Progenitor cell of endocrine pancreas (in vitro differentiated cells): ENCODE measurements at places on chromosomes 16 and 17. TPM values are rescaled to one million over a fixed set of nuclear protein-coding genes. Genes with fewer than 3 reads are reported as not detected.

GRCh38 chr17:32552280-32552679, 65.5 kb downstream of the CDK5R1 start:
- no peaks in the 10 kb centered on the region for H3K36me3 ChIP-seq
- no peak for DNase-seq

The MSLN gene
- total RNA-seq = 0.50 TPM in 1 of 2 replicates, not detected in the other

The CPNE7 gene
- 0.41 and 0.84 TPM in 2 replicates for total RNA-seq

The RDM1 gene
- total RNA-seq = 4.2 and 4.8 TPM in 2 replicates
